ENCODE measurements at places on chromosomes 5 and 9.

GRCh38 chr5:6013506-6013905 is 364.8 kb downstream of the MED10 start:
- no peak for DNase-seq

DNA sequence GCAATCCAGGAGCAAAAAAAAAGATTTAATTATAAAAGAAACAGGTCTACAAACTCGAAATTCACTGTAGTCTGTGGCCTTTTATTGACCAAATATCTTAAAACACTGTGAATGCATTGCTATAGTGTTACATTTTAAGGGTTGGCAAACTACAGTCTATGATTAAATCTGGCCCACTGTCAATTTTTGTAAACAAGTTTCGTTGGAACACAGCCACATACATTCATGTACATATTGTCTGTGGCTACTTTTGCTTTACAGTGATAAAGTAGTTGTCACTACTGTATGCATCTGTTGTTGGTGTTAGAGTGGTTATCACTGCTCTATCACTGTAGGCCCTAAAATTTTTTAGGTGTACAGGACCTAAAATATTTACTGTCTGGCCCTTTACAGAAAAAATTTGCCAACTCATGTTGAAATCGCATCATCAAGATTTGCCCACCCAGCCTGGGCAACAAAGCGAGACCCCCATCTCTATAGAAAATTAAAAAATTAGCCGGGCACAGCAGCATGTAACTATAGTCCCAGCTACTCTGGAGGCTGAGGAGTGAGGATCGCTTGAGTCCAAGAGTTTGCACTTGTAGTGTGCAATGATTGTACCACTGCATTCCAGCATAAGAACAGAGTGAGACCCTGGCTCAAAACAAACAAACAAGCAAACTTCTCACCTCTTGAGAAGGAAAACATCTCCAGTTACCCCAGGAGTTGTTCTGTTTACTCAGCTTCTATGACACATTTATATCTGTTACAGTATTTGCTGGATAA is 89.0 kb downstream of the ERBIN start:
- DNase-seq = no peak

DNA sequence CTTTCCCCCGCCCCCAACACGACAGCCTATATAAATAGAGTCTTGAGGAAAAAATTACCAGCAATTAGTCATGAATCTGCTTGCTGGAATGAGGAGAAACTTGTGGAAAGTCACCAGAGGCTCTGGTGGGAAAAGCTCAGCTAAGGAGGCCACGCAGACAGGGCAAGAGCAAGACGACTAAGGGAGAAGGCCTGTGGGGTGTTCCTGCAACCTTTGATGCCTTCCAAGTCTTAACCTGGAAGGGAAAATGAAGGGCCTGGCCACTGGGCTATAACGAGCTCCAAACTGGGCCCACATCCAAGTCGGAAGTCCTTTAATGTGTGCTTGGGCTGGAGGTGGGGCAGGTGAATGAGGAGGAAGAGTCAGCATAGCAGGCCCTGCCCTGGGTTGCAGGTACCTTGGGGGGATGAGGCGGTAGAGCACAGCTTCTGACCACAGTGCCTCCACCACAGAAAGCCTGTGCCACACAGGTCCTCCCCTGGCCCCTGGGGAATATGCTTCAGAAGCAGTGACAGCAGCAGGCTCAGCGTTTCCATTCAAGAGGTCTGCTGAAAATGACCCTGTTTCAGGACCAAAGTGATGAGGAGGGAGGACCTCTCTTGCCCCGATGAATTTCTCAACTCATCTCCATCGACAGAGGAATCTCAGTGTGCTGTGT is 92.8 kb upstream of the LRRTM2 start:
- DNase-seq = no peak

DNA sequence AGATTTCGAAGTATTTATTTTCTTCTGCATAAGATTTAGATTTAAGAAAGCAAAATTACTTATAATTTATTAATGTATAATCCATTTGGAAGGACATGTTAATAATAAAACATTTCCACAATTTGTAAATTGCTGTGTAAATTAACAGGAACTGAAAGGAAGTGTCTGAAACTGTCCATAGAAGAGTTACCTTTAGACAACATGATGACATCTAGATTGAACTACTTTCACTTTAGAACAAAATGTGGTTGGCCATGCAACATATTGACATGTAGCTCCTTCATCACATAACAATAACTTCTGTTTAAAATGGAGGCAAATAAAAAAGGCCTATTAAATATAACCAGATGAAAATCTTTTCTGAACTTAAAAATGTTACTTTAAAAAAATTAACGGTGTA is 1849.5 kb upstream of the ACO1 start:
- DNase-seq = no peak

DNA sequence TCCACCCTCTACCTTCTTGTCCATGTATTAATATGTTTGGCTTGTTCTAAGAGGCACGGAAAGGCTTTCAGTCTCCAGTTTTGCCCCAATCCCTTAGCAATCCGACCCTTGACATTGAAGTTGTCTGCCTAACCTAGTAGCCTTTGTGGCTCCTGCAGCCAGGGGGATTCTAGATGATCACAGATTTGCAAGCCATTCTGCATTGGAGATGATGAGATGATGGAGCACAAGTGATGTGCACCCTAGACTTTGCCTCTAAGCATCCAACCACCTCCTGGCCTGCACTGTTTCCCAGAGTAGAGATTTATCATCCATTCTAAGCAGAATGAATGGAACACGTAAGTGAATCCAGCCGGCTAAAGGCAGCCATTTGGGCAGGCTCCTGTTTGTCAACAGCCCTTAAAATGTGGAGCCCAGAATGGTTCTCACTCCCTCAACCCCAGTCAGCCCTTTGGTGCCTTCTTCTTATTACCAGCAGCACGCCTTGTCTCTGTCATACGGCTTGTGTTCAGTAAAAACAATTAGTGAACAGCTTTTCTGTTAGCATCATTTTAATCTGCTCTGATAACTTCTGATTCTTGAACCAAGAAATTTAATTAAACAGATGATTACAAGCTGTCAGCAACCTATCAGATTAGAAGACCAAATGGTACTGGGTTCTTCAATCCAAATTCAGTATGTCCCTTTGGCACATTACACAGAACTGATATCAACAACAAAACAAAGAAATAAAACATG is 5.7 kb upstream of the TRAF1 start:
- DNase-seq = no peak

DNA sequence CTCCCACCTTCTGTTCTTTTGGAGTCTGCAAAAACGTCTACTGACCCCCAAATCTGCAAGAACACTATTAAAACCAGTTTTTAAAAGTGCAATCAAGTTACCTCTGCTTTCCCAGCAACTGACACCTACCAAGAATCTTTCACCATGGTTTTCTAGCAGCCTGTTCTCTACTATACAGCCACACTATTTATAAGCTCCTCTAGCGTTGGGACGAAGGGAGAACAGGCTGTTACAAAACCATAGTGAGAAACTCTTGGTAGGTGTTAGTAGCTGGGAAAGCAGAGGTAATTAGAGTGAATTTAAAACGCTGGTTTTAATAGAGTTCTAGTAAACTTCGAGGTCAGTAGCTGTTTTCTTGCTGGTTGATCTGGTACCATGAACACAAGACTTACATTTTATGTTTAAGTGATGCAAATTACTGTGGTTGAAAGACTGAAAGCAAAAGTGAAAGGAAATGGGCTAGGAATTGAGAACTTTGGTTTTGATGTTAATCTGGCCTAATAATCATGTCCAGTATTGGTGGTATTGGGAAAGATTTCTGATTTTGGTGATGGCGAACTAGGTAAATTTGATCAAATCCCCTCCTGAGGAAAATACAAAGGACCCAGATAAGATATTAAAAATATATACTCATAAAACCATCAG is 5.3 kb downstream of the MROH2B start:
- no peak for DNase-seq

DNA sequence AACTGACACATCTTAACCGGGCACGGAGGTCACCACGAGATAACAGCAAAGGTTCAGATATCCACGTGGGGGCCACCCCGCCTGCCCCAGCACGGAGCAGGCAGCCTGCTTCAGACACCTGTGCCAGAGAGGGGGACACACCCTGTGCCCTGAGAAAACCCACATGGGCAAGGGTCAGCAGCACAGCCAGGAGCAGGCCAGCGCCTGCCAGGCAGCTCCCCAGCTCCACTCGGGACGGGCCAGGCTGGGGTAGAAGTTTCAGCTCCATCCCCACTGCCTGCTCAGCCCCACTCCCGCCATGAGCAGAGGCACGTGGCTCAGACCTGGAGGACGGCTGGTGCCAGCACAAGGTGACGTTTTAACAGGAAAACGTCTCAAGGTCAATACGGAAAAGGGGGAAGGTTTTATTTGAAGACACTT is 22.2 kb downstream of the SLC12A7 start:
- no peak for DNase-seq

GRCh38 chr5:170267431-170268152 is 30.0 kb downstream of the LCP2 start:
- peak; percentile 71 for DNase-seq

- no peak for DNase-seq
These were observed 7.5 kb upstream of the TOR2A start for GRCh38 chr9:127742435-127743088.
